ENCODE measurements at places on chromosomes 3 and 15.

DNA sequence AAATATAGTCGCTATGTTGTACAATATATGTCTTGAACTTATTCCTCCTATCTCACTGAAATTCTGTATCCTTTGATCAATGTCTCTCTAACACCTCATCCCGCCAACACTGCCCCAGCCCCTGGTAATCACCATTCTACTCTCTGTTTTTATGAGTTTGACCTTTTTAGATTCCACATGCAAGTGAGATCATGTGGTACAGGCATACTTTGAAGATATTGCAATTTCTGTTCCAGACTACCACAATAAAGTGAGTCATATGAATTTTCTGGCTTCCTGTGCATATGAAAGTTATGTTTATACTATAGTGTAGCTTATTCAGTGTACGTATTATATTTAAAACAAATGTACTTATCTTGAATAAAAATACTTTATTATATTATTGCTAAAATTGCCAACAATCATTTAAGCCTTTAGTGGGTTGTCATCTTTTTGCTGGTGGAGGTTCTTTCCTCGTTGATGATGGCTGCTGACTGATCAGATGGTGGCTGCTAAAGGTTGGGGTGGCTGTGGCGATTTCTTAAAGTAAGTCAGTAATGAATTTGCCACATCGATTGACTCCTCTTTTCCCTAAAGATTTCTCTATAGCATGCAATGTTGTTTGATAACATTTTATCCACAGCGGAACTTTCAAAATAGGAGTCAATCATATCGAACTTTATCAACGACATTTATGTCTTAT is 257.2 kb downstream of the NFKBIZ start:
- DNase-seq = no peak

DNA sequence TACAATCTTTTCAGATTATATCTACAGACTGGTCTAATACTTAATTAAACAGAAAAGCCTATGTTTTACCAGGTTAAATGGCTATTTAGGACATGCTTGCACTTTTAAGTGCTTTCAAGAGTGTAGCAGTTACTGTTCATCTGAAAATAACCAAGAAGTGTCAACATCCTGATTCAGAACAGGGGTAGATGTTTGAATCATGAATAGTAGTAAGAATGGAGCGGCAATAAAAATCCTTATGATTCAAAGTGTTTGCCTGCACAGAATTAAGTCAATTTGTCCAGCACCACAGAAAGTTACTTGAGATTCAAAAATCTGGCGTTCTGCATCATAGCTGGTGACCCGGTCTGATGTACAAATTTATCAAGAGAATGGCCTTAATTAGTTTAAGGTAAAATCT is 48.3 kb downstream of the GREM1 start:
- DNase-seq = no peak

DNA sequence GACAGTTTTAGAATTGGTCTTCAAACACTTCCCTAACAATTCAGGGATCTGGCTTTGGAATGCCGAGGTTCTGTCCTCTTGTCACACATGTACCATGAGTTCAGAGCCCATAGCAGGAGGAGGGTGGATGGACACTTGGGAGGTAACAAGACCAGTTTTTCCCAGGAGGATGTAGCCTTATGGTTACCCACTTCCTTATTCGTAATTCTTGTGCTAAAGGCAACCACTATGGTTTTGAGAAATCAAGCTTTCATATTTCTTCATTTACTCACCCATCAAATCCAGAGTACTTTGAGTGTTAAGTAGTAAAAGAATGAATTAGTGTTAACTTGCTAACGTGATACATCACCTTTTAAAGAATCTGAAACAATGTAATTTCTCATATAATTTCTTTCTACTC is 479.6 kb upstream of the ALCAM start:
- DNase-seq = no peak

DNA sequence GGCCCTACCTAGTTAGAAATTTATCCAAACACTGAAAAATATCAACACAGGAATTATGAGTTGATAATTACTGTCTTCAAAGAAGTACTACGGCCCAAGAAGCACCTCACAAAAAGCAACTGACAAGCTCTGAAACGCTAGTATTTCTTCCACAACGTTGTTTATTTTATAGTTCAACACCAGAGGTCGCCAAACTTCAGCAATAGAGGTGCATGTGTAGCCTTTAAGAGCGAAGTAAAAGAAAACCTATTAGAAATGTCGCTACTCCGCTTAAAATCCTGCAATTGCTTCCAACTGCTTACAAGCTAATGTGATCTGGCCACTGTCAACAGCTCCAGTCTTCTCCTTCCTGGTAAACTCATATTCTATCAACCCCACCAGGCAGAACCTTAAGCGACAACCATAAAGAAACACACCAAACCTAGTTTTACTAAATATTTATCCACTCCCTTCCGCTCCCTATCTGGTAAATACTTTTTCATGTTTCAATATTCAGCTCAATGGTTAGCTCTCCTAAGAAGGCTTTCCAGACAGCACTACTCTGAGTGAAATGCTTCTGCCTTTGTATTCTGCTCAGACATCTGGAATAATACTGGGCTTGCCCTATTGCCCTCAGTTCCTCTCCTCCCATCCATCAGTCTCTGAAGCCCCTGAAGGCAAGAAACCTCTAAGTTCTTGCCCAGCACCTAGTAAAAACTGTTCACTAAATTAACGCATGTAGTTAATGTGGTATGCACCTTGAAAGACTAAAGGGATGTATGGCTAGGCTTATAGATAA is 110.2 kb downstream of the NR1I2 start:
- no peak for DNase-seq

- DNase-seq = no peak
Observed at GRCh38 chr3:34109846-34110245, 311.4 kb downstream of the PDCD6IP start.

DNA sequence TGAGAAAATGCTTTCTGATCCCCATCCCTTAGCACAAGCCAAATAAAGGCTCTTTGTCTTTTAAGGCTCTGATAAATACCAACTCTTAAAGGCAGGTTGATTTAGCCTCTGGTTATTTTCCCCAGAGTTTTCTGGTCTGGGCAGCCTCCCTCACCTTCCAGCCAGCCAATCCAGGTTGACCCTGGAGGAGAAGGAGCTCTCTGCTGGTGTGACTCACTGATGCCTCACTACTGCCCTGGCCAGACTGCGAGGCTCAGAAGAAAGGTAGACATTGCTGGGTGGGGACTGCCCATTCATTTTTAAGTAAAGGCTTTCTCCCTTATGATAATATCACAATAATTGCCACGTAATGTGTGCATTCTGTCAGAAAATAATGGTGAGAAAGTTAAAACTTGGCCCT is 37.1 kb downstream of the SLCO3A1 start:
- no peak for DNase-seq

- no peak for DNase-seq
Observed at GRCh38 chr3:112561484-112561733, 353 bp downstream of the ATG3 start.

DNA sequence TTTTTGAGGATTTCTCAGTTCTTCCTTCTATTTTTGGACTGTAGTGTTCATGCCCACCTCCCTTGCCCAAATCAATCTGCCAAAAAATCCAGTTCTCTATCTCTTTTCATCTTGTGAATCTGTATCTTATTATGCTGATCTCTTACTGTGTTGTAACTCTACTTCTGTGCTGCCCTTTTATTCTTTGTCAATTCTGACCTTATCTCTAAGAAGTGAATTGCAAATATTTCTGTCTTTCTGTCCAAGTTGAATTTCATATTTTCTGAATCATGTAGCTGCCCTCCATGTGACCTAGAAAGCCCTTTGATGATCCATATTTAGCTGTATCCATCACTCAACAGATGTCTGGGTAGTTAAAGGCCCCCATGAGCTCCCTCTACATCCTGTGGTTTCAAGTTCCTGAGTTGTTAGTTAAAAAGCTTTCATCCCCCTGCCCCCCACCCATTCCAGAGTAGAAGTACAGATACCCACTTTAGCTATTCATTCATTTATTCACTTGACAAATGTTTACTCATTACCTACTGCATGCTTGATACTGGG is 33.6 kb upstream of the ETV5 start:
- no peak for DNase-seq

GRCh38 chr3:128103136-128103676 is 20.4 kb downstream of the RUVBL1 start:
- DNase-seq = no peak

DNA sequence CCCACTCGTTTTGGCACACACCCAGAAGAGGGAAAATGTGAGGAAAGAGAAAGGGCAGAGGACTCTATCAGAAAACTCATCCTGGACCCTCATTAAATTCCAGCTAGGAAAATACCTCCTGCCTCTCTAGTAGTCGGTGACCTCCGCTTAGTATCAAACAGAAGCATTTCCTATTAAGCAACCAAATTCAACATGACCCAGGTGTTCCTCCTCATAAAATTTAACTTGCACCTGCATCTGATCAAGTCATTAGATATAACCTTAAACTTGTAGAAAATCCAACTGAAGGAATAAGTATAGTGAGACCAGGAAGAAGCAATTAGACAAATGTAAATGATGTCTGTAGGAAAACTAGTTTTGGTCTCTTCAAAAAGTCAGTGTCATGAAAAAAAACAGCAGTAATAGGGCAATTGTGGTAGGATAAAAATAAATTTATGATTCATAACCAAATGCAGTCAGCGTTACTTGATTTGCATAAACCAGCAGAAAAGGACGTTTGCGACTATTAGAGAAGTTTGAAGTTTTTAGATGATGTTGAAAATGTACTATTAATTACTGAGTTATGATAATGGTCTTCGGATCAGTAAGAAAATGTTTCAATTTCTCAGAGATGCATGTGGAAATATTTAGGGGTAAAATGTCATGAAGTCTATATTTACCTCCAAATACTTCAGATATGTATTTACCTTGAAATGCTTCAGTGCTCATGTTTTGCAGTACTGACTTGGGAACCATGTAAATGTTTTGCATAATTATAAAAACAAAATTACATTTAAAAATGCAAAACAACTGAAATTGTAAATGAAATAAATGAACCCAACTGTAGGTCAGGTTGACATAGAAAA is 44.6 kb downstream of the LDHAL6B start:
- no peak for DNase-seq

DNA sequence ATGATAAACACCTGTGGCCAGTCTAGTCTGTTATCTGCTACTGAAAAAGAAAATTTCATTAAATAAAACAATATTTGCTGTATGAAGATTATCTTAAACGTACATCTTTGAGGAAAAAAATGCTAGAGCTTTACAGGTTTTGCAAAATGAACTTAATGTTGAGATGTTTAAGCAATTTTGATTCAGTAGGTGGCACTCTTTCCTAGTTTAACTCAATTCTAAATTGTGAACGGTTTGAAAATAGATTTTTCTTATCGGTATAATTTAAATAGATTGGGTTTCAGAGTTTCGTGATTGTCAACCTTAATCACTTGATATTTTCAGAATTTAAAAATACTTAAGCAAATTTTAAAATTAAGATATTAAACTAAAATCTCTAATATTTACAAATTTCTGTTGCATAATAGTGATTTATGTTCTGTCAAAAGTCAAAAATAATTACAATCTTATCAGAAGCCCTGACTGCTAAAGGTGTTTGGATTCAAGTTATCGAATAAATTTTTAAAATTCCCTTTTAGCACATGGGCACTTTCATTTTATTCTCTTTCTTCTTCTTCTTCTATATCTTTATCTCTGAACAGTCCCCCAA is 7.0 kb upstream of the RNF111 start:
- no peak for DNase-seq

- DNase-seq = no peak
Observed at GRCh38 chr15:90749754-90750153, 32.6 kb downstream of the BLM start.

GRCh38 chr3:13415997-13416793 is 3.9 kb downstream of the NUP210 start:
- no peak for DNase-seq

DNA sequence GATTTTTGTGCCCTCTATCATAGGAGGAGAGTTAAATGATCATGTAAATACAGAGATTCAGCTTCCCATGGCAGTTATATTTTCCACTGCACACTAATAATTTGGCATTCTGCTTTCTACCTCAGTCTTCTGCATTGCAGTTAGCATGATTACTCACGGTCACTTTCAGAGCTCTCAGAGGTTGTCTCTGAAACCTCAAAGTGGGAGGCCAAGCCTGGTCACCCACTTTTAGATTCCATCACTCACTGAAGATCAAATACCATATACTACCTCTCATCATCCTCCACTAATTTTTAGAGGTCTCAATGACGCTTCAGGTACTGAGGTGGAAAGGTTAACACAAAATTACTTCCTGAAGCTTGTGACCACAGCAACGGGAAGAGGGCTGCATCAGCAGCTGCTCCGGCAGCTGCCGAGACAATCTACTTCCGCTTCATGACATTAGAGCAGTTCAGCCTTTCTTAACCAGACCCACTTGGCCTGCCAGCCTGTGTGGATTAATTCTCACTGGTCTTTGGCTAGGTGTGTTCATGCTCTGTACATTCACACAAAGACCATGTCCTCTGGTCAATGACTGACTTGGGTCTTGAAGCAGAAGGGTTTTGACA is 416.4 kb upstream of the PDZRN3 start:
- no peak for DNase-seq

DNA sequence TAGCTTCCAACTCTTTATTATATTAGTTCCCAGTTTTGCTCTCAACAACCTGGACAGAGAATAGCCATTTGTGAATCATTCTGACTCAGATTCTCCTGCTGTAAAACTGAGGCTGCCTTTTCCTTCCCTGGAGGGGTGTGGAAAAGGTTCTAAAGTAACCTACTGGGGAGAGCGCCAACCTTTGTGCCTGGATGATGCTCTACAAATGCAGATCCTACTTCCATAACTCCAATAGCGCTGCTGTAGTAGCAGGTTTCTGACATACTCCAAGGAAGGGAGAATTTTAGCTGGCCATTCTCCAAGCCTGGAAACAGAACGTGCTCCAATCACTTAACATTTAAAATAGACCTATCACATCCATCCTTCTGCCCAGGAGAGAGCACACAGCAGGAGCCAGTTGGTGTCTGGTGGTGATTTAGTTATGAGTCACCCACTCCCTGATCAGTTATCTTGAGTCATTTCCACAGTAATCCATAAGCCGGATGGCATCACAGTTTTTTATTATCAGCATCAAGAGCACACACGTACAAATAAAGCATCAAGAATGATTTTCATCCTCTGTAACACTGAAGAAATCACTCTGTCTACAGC is 38.3 kb downstream of the MYH15 start:
- DNase-seq = no peak

GRCh38 chr3:161264852-161265251 is 43.7 kb downstream of the NMD3 start:
- no peak for DNase-seq

DNA sequence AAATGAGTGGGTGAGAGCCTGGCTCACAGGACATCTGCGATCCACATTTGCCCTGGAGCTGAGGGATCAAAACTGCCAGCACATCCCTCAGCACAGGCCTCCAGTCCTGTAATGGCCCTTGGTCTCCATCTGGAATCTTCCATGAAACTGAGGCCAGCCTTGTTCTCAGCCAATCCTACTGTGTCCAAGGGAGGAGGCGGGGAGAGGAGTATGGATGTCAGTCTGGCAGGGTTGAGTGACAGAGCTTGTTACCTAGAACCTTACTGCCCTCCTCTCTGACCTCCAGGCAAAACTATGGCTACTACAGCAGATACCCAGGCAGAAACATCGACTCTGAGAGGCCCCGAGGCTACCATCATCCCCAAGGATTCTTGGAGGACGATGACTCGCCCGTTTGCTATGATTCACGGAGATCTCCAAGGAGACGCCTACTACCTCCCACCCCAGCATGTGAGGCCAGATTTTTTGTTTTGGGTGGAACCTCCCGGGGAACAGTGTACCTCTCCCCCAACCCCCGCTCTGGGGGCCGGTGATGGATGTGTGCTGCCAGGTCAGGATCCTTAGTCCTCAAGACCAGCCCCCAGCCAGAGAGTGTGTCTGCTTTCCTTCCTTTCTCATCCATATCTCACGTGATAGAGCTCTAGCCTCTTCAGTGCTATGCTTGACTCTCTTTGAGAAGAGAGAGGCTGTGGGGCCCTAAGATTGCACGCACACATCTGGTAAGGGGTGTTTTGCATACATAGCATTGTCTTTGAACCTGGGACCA is 41.3 kb downstream of the CHDH start:
- no peak for DNase-seq

Measured in NCI-H187 treated with DMSO at 0.1 percent for 48 hours (cell line).